ENCODE measurements at places on chromosomes 7 and 10.

DNA sequence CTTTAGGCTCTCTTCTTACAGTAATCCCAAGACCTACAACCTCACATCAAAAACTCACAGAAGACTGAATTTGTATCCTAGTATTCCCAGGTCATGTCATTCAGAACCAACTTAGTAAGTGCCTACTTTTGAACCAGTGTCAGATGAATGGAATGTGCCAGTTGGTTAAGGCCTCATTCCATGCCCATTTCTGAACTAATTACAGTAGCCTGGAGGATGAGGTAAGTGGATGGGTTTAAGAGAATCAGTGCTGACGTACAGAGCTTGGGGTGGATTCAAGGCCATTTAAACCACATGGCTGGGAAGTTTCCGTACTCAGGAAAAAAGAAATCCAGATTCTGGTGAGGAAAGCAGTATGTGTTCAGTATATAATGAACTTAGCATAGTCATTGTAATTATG, 21.9 kb upstream of the FOXP2 start:
- DNase-seq, result no peak

GRCh38 chr7:28755255-28755654, 202.9 kb downstream of the TRIL start:
- DNase-seq, result no peak

DNA sequence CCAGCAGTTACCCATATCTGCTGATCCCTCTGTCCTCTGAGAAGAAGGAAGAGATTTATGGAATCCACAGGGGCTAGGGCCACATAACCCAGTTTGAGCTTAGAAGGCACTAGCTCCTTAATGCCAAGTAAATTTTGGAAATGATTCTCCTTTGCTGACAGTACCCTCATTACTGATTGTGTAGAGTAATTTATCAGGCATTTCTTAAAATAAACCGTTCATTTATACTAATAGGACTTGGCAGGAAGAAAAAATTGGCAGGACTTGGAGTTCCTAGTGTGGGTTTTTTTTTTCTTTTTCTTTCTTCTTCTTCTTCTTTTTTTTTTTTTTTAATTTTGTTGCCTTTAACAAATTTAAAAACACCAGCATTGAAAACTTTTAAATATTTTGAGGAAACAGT, 645.7 kb downstream of the SUGCT start:
- no peak for DNase-seq

GRCh38 chr7:44131173-44132029, 8.1 kb upstream of the POLD2 start:
- DNase-seq, result no peak

GRCh38 chr10:103111918-103112877, 80.9 kb downstream of the NT5C2 start:
- no peak for DNase-seq

DNA sequence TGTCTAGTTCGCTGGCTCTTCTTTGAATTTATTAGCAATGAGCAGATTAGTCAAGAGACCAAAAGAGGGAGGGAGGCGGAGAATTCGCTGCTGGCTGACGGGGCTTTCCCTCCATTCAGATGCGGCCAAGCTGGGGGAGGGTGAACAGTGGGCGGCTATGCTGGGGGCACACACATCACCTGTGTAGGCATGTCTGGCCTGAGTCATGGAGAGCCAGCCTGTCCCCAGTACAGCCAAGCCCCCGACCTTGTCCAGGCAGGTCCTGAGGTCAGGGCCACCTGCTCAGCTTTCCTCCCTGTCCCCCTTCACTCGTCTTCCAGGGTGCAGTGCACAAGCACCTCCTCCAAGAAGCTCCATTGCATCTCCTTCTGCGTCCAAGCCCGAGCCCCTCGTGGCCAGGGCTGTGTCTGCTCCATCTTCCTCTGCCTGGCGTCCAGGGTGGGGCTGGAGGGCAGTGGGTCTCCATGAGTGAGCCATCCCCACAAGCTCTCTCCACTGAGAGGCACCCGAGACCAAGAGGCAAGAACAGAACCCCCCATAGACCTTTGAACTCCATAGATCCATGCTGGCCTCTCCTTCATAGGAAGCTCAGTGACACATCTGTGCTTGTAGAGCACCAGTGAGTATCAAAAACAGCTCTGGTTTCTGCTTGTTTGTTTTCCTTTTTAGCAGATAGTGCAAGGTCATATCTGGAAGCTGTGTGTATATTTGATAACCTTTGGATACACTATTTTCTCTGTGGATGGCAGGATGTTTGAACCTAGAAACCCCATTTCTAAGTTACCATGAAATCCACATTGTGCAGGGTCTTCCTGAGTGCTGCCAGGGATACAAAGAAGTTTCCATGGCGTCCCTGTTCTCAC, 1.9 kb upstream of the DEPP1 start:
- no peak for DNase-seq

DNA sequence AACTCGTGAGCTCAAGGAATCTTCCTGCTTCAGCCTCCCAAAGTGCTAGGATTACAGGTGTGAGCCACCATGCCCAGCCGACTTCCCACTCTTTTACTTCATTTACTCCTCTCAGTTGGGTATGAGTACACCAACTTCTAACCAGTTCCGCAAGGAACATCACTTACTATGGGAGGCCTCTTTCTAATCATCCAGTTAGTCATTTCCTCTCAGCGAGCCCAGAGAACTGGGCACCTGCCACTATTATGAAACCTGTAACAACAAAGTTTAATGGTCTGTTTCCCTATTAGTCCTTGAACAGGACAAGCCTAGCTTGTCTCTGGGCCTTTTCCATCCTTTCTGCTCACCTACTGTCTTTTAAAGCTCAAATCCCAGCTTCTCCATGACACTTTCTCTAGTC, 88.8 kb downstream of the DNMBP start:
- DNase-seq, result no peak

GRCh38 chr7:81197266-81197665, 278.4 kb upstream of the SEMA3C start:
- no peak for DNase-seq

DNA sequence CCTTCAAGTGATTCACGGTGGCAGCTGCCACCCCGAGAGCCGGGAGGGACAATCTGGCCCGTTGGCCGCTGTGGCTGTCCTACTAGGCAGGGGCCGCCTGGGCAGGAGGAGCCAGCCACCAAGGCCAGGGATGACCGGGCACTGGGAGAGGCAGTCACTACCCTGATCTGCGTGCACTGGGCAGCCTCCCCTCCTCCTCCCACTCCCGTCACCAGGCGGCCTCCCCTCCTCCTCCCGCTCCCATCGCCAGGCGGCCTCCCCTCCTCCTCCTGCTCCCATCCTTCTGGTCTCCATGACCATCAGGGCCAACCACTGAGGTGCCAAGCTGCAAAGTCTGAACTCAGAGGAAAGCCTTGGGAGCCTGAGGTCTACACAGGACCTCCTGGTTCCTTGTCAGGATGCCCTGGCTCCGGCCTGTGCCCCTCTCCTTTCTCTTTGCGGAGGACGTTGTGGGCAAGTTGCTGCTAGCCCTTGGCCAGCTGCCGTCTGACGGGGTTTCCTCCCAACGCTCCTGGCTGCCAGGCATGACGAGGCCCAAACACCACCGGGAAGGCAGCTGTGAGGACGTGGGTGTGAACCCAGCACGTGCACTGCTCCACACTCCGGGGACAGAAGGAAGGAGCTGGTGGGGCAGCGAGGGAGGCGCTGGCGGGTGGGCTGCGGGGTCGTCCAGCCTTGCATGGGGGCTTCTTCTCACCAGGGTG, 131.1 kb downstream of the WDR37 start:
- DNase-seq, result peak; percentile 68

- DNase-seq, result no peak
These were observed 178.7 kb upstream of the PODXL start for GRCh38 chr7:131735101-131735500.

DNA sequence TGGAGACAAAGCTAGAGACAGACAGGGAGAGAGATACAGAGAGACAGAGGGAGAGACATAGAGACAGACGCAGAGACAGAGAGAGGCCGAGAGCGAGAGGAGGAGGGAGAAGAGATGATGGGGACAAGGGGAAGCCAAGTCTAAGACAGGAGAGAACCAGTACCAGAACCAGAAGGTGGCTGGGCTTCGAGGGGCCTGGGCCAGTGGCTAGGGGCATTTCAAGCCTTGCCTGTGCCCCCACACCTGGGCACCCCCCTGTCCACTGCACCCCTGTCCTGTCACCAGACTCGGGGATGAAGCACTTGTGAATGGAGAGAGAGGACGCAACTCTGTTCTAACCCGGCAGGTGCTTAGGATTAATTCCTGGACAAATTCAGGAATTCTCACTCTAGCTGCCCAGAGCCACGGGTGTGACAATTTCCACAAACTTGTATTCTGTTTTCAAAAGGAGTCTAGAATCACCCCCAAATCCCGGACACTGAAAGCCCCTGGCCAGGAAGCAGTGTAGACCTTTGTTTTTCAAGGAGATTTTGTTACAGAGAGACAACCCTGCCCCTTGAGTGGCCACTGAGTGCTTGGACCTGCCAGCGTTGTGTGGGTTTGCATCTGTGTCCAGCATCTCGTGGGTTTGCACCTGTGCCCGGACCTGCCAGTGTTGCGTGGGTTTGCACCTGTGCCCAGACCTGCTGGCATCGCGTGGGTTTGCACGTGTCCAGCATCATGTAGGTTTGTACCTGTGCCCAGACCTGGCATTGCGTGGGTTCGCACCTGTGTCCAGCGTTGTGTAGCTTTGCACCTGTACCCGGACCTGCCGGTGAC, 157.3 kb downstream of the WDR37 start:
- no peak for DNase-seq

- DNase-seq, result no peak
These were observed 916.2 kb upstream of the GHITM start for GRCh38 chr10:83222832-83223742.

DNA sequence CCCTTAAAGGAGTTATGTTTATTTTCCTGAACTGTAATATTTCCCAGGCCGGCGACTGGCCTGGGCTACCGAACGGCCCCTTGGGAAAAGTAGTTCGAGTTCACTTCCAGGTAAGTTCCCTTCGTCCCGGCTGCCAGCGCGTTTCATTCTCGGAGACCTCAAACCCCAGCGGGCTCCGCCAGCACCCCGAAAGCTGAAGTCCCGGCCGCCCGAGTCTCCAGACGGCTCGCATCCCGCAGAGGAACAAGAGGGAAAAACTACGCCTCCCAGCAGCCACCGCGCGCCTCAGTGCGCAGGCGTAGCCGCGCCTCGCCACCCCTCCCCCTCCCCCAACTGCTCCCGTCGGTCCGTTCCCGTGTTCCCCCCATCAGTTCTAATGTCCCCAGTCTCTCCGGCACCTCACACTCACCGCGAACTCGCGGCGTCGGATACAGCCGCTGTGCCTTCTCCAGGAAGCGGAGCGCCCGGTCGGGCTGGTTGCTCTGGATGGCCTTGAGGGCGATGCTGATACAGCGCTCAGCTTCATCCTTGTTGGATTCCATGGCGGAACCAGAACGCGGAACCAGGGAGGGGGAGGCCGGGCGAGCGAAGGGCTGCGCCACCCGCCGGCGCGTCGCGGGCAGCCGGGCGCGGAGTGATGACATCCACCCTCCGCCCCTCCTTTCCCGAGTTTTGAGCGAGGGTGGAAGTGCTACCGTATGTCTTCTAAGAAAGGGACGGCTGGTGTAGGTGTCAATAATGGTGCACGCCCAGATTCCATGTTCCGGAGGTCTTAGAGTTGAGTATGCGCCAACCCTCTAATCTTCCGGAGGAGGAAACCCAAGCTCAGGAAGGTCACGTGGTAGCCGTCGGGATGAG, at the start of gene DNAJB12:
Gene DNAJB12 (minus strand): TSS at position 564 of the 858 bp plus-strand sequence. CDS start 22 bp downstream, at position 542.
- peak; percentile 87 for DNase-seq

DNA sequence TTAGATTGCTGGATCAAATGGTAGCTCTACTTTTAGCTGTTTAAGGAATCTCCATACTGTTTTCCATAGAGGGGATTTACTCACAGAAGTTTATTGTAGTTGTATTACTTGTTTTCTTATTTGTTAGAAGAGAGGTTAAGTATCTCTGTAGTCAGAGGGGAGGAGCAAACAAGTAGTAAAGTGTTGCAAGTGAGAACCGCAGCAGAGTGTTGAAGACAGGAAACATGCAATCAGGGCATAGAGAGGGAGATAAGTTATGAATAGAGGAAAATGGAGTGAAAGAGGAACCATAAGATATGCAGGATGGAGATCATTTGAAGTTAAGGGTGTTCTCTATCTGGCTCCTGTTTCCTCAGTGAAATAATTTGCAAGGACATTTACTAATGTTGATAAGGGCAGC, 331.4 kb upstream of the TMEM229A start:
- no peak for DNase-seq

DNA sequence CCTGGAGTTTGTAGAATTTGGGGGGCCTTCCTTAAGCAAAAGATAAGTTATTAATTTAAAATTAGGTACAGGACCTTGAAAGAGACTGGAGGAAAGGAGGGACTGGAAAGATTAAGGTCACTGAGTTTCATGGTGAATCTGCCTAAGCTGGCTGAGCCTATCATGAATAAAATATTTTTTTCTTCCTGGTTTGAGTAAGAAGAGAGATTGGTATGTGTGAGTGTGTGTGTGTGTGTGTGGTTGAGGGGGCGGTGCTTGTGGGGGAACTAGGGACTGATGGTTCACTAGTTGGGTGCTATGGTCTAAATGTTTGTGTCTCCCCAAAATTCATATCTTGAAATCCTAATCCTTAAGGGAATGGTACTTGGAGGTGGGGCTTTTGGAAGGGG, 142.5 kb upstream of the PRKCQ start:
- no peak for DNase-seq

DNA sequence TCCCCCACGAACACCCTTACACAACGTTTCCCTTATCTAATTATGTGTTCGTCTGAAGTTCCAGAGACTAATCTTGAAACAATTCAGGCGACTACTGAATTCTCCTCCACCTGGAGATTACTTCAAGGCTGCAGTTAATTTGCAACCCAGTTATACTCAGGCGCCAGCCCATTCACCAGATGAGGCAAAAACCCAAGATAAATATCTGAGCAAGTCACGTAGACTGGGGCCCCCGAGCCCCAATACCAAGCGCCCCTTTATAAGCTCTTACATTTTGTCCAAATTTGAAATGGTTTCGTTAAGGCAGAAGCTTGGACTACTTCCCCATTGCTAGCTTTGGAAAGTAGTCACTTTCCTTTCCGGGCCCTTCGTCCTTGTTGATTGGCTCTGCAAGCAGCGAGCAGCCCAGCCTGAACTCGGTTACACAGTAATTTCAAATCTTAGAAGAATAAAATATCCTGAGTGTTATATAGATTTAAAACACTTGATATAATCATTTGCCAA, 1.2 kb downstream of the TPK1 start:
- no peak for DNase-seq

- DNase-seq, result no peak
These were observed 206.8 kb downstream of the TPK1 start for GRCh38 chr7:144629011-144629410.

DNA sequence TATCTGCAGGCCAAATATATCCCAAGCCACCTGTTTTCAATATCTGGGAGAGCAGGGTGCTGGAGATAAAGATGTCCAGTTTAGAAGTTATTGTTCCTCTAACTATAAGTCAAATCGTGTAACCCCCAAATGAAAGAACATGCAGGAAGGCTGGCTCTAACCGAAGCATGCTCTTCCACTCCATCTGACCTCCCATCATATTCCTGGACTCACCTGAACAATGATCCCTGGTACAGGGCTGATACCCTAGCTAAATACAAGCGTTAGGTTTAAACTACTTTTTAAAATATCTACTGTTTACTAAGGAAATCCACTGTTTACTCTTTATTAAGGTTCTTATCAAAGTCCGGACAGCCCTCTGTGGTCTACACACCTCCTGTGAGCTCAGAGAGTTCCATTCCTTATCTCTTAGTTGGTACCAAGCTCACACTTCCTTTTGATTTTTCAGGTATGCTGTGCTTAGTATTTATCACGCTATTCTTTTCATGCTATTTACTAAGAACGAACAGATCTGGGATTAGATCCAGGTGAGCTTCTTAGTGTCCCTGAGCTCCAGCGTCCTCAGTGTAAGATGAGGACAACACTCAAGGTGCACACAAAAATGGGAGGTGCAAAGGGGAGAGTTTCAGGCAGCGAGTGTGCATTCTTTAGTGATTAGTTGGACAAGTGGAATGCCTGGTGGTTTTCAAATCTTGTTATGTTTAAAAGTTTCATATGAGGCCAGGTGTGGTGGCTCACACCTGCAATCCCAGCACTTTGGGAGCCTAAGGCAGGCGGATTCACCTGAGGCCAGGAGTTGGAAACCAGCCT, 23.6 kb upstream of the COBL start:
- no peak for DNase-seq
